ENCODE measurements at places on chromosomes 1 and 21. TPM values are rescaled to one million over a fixed set of nuclear protein-coding genes. Genes with fewer than 3 reads are reported as not detected.

DNA sequence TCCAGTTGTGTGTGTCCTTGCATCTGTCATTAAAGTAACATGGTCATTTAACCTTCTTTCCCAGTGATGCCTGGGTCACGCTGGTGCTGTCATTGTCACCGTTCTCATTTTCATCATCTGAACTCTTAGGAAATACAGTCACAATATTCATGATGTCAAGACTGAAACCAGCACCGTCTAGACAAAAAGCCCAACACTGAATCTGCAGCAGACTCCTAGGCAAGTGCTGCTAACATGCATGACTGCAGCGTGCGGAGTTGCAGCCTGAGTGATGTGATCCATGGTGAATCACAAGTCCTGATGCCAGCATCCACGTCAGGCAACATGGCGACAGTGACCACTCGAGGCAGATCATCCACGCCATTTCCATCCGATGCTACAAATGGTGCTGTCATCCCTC is 37.6 kb downstream of the MRPL37 start:
- H3K27ac ChIP-seq, result no peak overlapping the region
- H3K27me3 ChIP-seq, result no peaks in the 10 kb centered on the region
- H3K4me3 ChIP-seq, result no peak overlapping the region
- H3K4me1 ChIP-seq, result no peaks in the 10 kb centered on the region
- no peak for DNase-seq
- no peaks in the 10 kb centered on the region for H3K36me3 ChIP-seq

GRCh38 chr1:52444463-52444862 is 40.1 kb downstream of the PRPF38A start:
- H3K4me3 ChIP-seq, result no peak overlapping the region
- no peaks in the 10 kb centered on the region for H3K36me3 ChIP-seq
- no peaks in the 10 kb centered on the region for H3K27me3 ChIP-seq
- no peak overlapping the region for H3K27ac ChIP-seq
- no peak for DNase-seq
- H3K4me1 ChIP-seq, result no peaks in the 10 kb centered on the region

STMN1 gene
- 188 TPM for total RNA-seq

NPPA gene
- not detected for total RNA-seq

NUF2 gene
- total RNA-seq, result 40.0 TPM

GRCh38 chr21:43345746-43346409 is 81.1 kb downstream of the SIK1 start:
- peaks cover 54% of the 10 kb centered on the region for H3K4me1 ChIP-seq
- peak overlapping the region; percentile 84 for H3K27ac ChIP-seq
- H3K27me3 ChIP-seq, result no peaks in the 10 kb centered on the region
- no peaks in the 10 kb centered on the region for H3K36me3 ChIP-seq

DNA sequence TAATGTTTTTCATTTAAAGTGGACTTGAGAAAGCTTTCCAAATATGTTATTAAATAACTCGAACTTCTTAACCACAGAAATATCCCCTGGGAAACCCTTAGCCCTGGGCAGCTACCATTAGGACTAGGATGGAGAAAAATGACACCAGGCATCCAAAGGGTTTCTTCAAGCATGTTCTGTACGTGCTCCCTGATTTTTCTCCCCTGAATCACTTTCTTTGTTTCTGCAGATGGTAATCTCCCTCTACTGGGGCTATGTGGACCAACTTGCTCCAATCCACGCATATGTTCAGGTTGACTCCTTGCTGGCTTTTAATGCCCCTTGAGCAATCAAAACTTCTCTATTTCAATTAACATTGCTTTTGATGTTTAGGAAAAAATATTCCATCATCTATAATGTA is 312.7 kb upstream of the C1orf87 start:
- no peaks in the 10 kb centered on the region for H3K36me3 ChIP-seq
- no peaks in the 10 kb centered on the region for H3K27me3 ChIP-seq
- no peaks in the 10 kb centered on the region for H3K4me1 ChIP-seq
- no peak overlapping the region for H3K27ac ChIP-seq
- DNase-seq, result no peak

DNA sequence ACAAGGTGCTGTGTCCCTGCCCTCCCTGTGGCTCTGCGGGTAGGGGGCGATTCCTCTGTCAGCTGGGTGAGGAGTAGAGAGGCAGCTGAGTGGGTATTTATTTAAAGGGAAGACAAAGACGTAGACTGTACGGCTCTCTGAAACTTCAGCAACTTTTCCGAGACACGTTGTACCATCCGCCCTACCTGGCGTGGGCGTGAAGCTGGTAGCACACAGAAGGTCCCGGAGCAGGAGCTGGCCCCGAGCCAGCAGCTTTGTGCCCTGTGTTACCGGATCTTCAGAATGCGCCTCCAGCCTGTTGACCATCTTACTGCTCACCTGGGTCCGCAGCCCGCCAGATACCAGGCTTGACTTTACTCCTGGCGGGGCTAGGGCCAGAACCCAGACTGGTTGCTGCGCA is 34.9 kb downstream of the PRKCZ start:
- H3K27ac ChIP-seq, result no peak overlapping the region
- no peak overlapping the region for H3K4me3 ChIP-seq
- H3K27me3 ChIP-seq, result no peaks in the 10 kb centered on the region

DNA sequence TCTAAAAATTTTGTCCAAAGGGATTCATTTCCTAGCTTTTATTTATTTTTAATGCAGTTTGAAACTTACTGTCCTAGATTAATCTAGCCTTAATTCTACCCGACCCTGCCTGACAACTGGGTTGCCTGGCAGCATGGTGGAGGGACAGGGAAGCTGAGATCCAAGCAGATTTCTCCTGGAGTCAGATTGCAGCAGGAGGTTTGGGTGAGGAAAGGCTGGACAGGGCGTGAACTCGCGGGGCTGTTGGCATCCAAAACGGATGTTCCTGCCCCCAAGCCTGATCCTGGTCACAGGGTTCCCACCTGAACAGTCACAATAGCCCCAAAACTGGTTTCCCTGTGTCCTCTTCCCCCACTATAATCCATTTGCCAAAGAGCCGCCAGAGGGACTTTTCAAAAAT is 23.2 kb downstream of the TCEA3 start:
- 0 out of 2 replicates have a peak, but pooled peaks cover 7% of the 10 kb centered on the region for H3K4me1 ChIP-seq
- H3K36me3 ChIP-seq, result no peaks in the 10 kb centered on the region
- no peaks in the 10 kb centered on the region for H3K27me3 ChIP-seq
- DNase-seq, result no peak
- H3K4me3 ChIP-seq, result no peak overlapping the region
- no peak overlapping the region for H3K27ac ChIP-seq

DNA sequence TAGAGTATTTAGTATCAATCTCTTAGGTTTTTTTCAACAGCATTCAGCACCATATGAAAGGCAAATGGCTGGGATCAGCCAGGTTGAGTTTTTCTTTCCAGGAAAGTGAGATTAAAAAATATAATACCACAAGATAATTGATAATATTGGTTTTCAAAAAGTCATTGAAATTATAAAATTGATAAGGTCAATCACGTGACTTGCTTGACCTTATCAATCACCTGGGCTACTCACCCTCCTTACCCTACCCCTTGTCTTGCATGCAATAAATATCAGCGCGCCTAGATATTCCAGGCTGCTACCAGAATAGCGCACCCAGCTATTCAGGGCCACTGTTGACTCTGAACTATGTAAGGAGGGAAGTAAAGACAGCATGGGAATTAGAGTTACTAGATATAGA is 31.5 kb downstream of the EBNA1BP2 start:
- DNase-seq, result no peak
- no peaks in the 10 kb centered on the region for H3K27me3 ChIP-seq
- H3K27ac ChIP-seq, result no peak overlapping the region
- H3K4me3 ChIP-seq, result no peak overlapping the region
- H3K4me1 ChIP-seq, result no peaks in the 10 kb centered on the region

IFI44 gene
- total RNA-seq, result not detected

- no peaks in the 10 kb centered on the region for H3K27me3 ChIP-seq
- no peak for DNase-seq
- H3K27ac ChIP-seq, result peak overlapping the region; percentile 62
- no peaks in the 10 kb centered on the region for H3K36me3 ChIP-seq
- no peak overlapping the region for H3K4me3 ChIP-seq
Observed at GRCh38 chr1:9815150-9815549, 8.6 kb downstream of the CLSTN1 start.

DNA sequence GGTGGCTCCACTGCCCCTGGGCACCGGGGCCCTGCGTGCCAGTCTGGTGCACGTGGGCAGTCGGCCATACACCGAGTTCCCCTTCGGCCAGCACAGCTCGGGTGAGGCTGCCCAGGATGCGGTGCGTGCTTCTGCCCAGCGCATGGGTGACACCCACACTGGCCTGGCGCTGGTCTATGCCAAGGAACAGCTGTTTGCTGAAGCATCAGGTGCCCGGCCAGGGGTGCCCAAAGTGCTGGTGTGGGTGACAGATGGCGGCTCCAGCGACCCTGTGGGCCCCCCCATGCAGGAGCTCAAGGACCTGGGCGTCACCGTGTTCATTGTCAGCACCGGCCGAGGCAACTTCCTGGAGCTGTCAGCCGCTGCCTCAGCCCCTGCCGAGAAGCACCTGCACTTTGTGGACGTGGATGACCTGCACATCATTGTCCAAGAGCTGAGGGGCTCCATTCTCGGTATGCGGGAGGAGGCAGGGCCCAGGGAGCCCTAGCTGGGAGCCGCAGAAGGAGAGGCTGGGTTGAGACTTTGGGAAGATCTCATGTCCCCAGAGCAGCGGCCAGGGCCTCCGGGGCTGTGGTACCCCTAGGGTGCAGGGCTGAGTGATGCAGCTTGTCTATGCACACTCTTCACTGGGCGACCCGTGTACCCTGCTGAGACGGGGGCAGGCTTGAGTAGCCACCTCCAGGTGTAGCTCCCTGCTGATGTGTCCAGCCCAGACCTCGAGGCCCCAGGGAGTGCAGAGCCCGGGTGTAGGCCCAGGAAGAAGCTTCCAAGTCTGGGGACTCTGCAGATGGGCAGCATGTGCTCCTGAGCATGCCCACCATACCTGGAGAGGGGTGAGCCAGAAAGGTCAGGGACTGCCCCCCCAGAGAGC is 1.8 kb downstream of the VWA1 start:
- no peak for DNase-seq
- H3K4me3 ChIP-seq, result no peak overlapping the region
- H3K27me3 ChIP-seq, result no peaks in the 10 kb centered on the region
- peaks cover 49% of the 10 kb centered on the region for H3K4me1 ChIP-seq
- no peaks in the 10 kb centered on the region for H3K36me3 ChIP-seq

SLFNL1 gene
- 0.09 TPM for total RNA-seq

GRCh38 chr21:36964827-36965719 is 1.4 kb downstream of the HLCS start:
- H3K27me3 ChIP-seq, result no peaks in the 10 kb centered on the region
- H3K4me3 ChIP-seq, result peak overlapping the region; percentile 63
- H3K4me1 ChIP-seq, result peaks cover 26% of the 10 kb centered on the region
- no peaks in the 10 kb centered on the region for H3K36me3 ChIP-seq
- H3K27ac ChIP-seq, result peak overlapping the region; percentile 98
- DNase-seq, result no peak
